ENCODE measurements at places on chromosomes 7 and 10.

DNA sequence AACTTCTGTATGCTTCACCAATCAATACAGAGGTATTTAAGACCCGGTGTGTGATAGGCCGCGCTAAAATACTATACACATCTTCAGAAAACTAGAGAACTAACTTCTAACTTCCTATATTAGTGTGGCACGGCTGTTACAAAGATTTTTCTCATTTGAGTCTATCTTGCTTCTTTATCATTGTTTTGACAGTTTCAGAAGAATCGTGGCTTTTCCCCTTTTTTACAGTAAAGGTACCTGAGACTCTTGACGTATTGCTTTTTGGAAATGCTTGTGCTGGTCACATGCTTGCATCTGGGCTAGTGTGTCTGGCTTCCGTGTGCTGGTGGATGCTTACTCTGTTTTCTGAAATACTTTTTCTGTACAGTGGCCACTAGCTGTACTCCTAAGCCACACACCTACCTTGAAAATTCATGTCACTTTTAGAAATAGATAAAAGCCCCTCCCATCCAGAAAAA, 12.7 kb downstream of the IKZF1 start:
- no peak for DNase-seq

DNA sequence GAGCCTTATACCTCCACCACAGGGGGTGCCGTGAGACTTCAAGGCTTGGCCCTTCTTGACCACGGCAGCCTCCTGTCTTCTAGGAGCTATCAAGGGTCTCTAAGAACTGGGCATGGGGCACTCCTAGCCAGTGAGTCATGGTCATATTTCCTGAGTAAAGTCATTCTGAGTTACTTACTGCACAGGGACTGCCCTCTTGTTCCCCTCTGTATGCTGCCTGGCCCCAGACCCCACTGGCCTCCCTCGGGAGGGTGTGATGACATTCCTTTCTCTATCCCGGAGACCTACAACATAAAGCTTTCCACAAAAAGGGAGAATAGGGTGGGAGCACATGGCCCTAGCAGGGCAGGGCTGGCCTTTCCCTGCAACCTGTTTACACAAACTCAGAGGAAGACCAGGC, 21.4 kb downstream of the DPCD start:
- DNase-seq: no peak

GRCh38 chr7:29881724-29882123, 75.4 kb downstream of the WIPF3 start:
- no peak for DNase-seq

- DNase-seq: no peak
These were observed 1.3 kb upstream of the GRK5 start for GRCh38 chr10:119205894-119206602.

DNA sequence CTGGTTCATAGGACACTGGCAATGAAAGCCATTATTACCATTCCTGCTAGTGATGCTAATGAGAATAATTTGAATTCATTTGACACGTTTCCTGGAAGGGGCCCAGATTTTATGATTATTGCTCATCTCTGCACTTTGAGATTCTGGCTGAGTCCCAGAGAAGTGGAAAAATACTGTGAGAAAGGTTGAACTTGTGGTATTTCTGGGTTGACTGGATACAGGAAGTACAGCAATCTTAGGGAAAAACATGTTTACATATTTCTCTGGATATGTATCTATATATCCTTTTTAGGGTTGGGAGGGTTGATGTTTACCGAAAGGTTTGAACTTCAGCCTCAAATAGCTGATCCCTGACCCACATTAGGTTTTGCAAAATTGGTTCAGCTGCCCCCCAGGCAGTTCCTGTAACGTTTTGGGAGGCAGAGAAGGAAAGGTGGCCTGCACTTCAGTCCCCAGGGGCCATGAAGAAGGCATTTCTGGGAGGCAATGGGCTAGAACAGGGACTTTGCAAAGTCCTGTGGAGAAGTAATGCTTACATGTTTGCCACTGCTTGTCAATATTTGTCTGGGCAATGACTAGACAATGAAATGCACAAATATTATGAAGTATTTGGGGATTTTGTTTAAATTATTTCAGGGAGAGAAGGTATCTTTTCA, 253.7 kb upstream of the PITRM1 start:
- no peak for DNase-seq

GRCh38 chr7:152956006-152956405, 196.5 kb downstream of the ACTR3B start:
- no peak for DNase-seq

GRCh38 chr10:14326581-14326980, 4.1 kb downstream of the FRMD4A start:
- no peak for DNase-seq

GRCh38 chr10:56146806-56147205, 214.3 kb downstream of the ZWINT start:
- DNase-seq: no peak

DNA sequence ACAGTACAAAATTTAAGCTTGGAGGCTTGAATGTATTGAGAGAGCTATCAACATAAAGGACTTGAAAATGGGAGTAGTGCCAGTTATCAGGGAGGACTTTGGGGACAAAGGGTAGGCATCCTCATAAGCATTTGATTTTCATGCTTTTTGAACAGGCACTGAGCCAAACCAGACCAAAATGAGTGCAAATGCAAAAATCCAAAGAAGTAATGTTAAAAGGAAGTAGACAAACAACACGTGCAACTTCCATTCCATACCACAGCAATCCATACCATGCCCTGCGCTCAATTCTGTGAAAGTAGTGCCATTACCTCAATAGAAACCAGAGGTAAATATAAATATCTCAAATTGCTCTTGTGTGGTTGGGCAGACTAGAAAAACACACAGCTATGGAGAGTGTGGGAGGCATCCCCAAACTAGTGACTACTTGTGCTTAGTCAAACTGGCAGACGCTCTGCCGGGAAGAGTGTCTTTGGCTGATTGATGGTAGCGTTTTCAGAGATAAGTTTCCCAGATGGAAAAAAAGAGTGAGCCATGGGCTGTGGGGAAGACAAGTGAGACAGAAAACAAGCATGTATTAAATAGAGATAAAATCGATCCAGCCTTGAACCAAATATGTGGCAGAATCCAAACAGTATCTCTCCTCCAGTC, 161.5 kb downstream of the CREB5 start:
- DNase-seq: no peak

DNA sequence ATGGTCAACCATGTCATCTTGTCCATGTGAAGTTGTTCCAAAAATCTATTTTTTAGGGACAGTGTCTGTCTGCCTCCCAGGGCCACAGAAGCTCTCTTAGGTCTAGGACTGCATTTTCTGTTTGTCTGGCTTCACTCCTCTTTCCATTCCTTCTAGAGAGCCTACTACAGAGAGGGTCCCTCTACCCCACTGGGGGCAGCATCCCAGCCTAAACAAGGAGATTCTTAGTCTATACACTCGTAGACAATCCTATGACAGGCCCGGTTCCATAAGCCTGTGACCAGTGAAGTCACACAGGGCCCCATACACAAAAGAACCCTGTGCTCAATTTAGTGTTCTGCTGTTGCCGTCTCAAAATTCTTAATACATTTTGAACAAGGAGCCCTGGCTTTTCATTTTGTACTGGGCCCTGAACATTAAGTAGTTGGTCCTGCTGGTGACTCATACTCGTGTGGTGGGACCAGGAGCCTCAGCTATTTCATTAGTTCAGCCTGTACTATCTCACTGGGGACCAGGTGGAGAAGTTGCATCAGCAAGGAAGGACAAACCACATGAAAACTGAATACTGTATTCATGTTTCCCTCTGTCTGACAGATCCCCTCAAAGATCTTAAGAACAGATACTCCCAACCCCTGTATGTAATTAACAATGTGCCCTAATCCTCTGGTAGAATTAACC, 23.5 kb upstream of the FAM180A start:
- DNase-seq: no peak

DNA sequence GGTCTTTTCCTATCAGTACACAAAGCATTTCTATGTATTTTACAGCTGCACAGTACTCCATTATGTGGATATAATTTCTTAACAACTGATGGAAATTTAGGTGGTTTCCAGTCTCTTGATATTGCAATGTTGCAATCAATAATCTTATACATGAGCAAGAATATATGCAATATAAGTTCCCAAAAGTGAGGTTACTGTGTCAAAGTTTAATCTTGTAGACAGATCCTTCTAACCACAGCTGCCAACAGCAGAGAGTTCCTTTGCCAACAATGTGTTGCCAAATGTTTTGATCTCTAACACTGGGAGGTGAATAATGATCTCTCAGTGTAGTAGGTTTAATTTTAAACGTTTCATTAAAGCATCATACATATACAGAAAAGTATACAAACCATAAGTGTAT, 54.5 kb downstream of the CUL2 start:
- DNase-seq: no peak

DNA sequence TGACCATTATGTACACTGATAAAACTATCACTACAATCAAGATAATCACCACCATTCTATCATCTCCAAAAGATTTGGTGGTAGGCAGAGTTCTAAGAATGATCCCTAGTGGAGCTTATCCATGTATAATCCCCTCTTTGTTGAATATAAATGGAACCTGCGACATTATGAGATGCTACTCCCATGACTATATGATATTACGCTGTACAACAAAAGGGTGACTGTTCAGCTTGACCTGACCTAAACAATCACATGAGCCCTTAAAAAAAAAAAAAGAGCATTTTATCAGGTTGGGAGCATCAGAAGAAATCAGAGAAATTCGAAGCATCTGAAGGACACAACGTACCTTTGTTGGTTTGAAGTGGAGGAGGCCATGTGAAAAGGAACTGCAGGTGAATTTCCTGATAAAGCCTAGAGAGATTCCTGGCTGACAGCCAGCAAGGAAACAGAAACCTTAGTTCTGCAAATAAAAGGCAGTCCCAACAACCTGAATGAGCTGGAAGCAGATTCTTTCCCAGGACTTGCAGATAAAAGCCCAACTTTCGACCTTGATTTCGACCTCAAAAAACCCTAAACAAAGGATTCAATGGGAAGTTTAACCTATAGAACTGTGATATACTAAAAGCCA, 270.7 kb downstream of the ADRA2A start:
- DNase-seq: peak; percentile 81

DNA sequence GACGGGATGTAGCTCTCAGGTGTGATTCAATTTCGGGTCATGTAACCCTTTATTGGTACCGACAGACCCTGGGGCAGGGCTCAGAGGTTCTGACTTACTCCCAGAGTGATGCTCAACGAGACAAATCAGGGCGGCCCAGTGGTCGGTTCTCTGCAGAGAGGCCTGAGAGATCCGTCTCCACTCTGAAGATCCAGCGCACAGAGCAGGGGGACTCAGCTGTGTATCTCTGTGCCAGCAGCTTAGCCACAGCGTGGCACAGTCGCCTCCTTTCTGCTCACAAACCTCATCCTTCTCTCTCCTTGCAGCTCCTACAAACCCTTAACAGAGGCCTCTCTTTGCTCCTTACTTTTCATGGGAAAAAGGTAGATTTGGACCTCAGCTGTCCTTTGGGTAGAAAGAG, 197.5 kb upstream of the PRSS58 start:
- no peak for DNase-seq

DNA sequence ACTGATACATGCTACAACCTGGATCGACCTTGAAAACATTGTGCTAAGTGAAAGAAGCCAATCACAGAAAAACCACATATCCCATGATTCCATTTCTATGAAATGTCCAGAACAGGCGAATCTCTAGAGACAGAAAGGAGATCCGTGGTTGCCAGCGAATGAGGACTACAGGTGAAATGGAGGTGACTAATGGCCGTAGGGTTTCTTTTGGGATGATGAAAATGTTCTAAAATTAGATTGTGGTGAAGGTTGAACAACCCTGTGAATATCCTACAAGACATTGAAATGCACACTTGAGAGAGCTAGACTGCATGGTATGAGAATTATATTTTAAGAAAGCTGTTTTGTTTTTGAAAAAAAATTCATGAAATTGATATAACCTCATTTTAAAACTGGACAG, 188.5 kb upstream of the PLXNA4 start:
- no peak for DNase-seq

DNA sequence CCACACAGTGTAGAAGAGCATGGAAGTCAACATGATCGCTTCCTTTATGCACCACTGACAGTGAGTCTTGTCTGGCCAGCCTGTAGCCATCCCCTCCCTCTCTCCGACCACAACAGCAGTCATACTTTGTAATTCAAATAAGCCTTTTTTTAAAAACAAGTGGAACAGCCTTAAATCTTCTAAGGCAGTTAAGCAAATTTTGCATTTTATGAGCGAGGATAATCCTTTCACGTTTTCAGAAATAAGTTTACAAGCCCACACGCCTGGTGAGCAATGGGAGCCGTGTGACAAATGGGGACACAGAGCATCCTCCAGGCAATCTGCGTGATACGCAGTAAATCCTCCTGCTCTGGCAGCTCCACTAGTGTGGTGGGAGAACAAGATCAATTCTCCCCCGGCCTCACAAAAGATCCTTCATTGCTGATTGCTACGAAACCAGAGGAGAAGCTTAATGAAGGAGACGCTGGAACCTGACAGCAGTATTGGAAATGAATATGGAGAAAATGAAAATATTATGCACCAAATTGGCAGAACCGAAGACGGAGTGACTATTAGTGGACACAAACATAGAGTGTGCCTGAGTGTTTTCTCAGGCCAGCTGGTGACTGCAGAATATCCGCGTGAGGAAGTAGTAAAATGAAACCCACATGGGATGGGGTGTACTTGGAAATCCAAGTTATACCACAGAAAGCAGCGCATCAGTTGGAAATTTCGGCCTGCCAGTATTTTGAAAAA, 104.2 kb upstream of the CDCA7L start:
- DNase-seq: no peak

- no peak for DNase-seq
These were observed 506 bp downstream of the CTTNBP2 start for GRCh38 chr7:117872561-117873309.

Measured in LNCaP clone FGC (cell line).